ENCODE measurements at places on chromosomes 16 and 17. TPM values are rescaled to one million over a fixed set of nuclear protein-coding genes. Genes with fewer than 3 reads are reported as not detected.

DNA sequence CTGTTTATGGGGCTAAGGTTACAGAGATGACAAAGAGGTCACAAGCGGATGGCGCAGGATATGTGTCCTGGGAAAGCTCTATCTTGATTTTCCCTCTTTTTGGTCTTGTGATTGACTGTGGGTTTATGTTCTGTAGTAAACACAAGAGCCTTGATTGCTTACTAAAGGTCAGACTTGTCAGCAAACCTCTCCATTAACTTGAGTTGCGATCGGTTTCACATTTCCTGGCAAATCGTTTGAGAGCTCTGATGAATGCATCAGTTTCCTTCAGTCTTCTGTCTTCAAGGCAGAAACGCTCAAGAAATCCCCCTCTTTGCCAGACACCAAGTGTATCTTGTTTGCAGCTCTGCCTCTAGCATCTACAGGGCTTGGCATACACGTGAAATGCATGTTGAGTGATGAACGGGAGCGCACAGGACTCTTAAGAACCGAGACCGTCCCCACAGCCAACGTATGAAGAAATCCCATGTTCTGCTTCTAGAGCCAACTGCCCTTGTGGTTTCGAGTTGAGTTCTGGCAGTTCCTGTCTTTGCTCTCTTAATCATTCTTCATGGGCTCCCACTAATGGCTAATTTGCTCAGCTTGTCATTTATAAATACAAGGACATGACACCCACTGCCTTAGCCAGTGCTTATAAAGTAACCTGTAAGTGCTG lies 143.3 kb downstream of the PITPNC1 start:
- no peak for DNase-seq
- no peak overlapping the region for H3K4me3 ChIP-seq

GRCh38 chr16:2226918-2227317 lies 3.5 kb downstream of the E4F1 start:
- no peak for DNase-seq
- peaks cover 23% of the 10 kb centered on the region for H3K4me1 ChIP-seq
- H3K27me3 ChIP-seq = no peaks in the 10 kb centered on the region
- H3K27ac ChIP-seq = no peak overlapping the region
- H3K4me3 ChIP-seq = no peak overlapping the region

The FAM117A gene
- polyA plus RNA-seq = 4.7 TPM

- no peaks in the 10 kb centered on the region for H3K4me1 ChIP-seq
- H3K27ac ChIP-seq = no peak overlapping the region
- H3K4me3 ChIP-seq = no peak overlapping the region
- no peaks in the 10 kb centered on the region for H3K36me3 ChIP-seq
Observed at GRCh38 chr17:83004791-83005380, 74.5 kb upstream of the METRNL start.

DNA sequence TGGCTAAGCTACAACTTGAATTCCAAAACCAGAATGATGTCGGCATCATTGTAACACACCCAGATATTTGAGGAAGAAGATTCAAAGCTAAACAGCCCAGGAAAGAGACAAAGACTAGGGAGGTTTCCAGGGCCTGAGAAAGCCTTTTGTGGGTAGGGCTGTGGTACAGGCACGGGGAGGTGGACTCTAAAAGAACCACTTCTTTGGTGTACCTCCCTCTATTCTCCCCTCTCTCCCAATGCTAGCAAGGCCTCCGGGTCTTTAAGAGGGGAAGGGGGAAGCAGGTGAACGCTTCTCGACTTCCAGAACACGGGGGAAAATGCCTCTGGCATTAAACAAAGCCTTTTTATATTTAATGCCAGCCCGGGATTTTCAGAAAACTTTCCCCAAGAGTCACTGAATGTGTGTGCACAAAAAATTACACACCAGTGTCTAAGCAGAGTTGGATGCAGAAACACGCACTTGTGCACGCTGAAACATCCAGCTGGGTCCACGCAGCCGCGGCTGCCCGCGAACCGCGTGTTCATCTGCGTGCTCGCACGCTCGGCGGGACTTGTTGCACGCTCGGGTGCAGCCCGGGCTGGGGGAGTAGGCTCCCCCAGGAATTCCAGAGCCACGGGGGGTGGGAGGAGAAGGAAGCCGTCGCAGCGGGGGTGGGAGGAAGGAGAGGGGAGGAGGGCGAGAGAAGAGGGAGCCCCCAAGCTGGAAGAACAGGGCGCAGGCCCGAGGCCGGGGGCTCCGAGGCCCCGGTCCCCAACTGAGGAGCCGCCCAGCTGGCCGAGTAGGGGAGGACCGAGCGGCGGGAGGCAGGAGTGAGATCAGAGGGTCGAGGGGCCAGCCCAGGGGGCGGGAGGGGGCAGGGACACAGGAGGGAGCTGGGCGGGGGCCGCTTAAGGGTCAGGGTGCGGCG lies 20.1 kb upstream of the ZNF423 start:
- DNase-seq = no peak
- H3K27ac ChIP-seq = no peak overlapping the region
- no peaks in the 10 kb centered on the region for H3K4me1 ChIP-seq

The ADGRG1 gene
- polyA plus RNA-seq = 94.9 TPM

GRCh38 chr17:45705123-45706009 lies 78.8 kb upstream of the CRHR1 start:
- no peak overlapping the region for H3K27ac ChIP-seq
- no peak overlapping the region for H3K4me3 ChIP-seq
- peaks cover 9% of the 10 kb centered on the region for H3K4me1 ChIP-seq
- no peak for DNase-seq

DNA sequence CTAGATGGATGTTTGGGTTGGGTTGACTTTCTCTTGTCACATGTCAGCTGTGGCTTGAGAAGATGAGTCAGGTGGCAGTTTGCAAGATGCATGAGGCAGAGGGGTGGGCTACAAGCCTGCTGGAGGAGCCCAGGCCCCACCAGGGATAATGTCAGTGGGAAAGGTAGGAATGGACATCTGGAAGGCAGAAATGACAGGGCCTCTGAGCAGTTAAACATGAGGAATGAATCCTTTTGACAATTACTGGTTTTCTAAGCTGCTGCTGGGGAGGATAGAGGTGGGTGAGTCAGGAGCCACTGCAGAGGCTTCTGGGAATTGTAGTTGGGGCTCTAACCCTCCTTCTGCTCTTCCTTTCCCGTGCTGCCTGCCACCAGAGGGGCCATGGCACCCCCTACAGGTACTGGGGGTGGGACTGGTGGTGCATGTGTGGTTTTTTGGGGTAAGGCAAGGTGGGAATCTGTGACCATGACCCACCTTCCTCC lies 15.7 kb downstream of the SLC52A1 start:
- DNase-seq = no peak
- H3K27me3 ChIP-seq = no peaks in the 10 kb centered on the region
- H3K4me3 ChIP-seq = no peak overlapping the region
- H3K27ac ChIP-seq = no peak overlapping the region
- H3K4me1 ChIP-seq = no peaks in the 10 kb centered on the region

The SYNGR3 gene
- polyA plus RNA-seq = 0.30 TPM

Measured in keratinocyte (primary cell).